ENCODE measurements at places on chromosomes 13 and 19. TPM values are rescaled to one million over a fixed set of nuclear protein-coding genes. Genes with fewer than 3 reads are reported as not detected.

GRCh38 chr13:99778500-99778899 lies 193.1 kb downstream of the ZIC5 start:
- DNase-seq = no peak

DNA sequence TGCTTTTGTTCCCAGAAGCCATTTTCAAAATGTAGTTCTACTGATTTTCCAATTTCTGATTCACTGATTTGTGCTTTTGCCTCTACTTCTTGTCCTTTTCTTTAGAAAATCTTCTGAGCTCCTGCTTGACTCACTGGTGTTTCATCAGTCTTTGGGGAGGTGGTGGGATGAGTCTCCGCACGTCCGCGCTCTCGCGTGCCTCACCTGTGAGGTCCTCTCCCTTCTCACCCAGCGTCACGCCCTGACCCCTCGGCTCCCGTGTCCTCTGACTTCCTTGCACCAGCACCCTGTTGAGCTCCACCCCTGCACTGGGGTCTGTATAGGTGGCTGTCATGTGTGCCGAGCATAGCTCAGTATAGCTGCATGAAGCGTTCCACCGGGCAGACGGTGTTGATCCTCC lies 52.7 kb upstream of the MCF2L start:
- no peak for DNase-seq

DNA sequence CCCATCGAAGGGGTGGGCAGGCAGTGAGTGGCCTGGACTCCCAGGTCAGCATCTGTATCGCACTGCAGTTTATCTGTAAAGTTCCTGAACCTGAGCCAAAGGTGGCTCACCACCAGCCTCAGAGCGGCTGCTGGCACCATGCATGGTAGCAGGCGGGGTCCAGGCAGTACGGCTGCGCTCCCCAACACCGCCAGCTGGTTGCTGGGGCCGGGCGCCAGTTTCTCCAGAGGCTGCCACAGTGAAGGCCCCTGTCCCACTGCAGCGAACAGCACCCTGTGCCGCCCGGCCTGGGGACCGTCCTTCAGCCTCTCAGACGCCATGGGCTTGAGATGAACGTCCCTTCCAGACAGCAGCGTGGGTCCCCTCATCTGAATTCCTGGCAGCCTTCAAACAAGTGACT lies 109.8 kb downstream of the KDM4B start:
- no peak for DNase-seq

GRCh38 chr19:6779206-6779605 lies 6.7 kb downstream of the VAV1 start:
- DNase-seq = no peak

DNA sequence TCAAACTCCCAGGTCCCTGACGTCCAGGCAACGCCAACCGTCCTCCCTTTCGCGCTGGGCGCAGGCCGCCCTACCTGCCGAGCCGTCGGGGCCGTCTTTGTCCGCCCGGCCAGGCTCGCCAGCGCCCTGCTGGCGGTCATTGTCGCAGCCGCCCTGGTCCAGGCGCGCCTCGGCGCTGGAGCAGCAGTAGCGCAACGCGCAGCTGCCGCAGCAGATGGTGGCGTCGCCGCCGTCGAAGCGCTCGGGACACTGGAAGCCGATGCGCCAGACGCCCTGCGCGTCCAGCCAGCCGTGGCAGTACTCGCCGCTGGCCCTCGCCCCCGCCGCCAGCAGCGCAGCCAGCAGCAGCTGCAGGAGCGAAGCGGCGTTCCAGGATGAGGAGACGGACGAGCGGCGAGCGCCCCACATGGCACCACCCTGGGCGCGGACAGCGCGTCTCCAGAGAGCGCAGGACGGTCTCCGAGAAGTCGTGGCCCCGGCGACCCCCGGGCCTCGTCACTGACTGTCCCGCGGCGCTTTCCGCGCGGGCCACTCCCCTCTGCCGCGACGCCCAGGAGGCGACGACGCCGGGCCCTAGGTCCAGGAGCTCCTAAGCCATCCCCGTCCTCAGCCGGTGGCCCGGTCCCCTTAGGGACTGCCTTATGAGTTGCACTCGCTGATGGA lies 1.1 kb downstream of the SHISA2 start:
- DNase-seq = peak; percentile 77

DNA sequence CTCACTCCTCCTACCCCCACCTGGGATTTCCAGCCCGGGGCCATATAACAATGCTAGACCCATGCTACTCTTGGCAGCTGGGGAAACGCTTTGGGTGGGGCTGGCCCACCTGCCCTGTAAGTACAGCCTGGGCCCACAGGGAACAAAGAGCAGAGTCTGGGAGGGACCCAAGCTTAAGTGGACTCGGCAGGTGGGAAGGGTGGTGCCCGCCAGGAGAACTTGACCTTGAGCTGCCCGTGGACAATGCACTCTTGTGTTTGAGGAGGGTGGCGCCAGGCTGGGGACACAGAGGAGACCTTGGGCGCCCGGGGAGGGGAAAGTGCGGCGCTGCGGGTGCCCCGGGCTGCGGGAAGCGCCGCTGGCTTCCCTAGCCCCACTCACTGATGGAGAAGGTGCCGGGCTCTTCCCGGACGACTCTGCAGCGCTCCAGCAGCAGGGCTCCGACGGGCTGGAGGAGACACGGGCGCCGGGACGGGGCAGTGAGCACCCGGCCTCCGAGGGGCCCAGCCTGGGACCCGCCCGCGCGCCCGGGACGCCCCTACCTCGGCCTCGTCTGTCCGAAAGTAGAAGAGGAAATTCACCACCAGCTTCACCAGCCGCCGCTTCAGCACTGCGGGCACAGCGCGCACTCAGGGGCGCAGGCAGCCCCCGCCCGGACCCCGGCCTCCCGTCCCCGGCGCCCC lies 607 bp downstream of the PLEKHJ1 start:
- peak; percentile 37 for DNase-seq

DNA sequence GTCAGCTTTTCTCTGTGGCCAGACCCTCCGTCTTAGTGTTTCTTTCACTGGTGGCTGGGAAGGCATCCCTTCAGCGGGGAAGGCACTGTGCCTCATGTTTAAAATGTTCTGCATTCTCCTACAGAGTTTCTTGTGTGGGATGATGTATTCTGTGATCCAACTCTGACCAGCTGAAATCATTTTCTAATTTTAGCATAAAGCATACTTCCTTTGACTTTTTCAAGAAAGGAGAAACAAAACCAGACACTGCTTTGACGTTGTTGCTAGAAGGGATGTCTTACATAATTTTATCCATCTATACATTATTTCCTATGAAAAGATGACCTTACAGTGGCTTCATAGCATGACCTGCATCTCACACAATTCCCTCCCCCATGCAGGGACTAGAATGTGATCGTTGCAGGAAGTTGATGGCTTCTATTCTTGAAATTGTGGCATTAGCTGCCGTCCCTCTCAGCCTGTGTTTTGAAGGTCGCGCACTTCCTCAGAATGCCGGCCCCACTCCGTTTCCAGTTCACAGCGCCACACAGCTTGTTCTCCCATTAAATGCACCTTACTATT lies 38.6 kb upstream of the TEX29 start:
- DNase-seq = no peak

DNA sequence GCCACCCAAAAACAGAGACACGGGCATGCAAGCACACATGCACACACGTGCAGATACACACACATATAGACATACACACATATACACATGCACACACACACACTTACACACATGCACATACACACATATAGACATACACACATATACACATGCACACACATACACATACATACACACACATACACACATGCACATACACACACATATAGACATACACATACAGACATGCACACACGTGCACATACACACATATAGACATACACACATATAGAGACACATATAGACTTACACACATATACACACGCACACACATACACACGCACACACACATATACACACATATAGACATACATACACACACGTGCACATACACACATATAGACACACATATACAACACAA lies 92.1 kb downstream of the GADD45B start:
- DNase-seq = no peak

DNA sequence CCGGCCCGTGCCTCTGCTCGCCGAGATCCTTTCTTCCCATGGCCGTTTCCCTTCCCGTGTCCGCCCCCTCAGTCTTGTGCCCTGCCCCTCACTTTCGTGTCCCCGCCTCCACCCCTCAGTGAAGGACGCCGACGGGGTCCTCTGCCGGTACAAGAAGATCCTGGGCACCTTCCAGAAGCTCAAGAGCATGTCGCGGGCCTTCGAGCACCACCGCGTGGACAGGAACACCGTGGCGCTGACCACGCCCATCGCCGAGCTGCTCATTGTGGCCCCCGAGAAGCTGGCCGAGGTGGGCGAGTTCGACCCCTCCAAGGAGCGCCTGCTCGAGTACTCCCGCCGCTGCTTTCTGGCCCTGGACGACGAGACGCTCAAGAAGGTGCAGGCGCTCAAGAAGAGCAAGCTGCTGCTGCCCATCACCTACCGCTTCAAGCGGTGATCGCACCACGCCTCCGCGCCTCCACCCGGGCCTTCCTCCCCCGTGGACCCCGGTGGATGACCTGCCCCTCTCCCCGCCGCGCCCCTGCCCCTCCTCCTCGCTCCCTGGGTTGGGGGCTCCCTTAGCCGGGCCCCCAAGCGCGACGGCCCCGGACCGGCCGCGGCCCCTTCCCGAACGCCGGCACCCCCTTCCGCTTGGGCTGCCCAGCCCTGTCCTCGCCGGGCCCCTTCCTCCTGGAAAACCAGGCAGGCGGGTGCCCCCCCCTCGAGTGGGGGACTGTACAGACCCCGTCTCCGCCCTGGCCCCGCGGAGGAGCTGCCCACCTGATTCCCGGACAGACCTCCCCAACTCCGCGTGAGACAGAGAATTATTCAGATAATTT lies 2.3 kb upstream of the U2AF2 start:
- no peak for DNase-seq

DNA sequence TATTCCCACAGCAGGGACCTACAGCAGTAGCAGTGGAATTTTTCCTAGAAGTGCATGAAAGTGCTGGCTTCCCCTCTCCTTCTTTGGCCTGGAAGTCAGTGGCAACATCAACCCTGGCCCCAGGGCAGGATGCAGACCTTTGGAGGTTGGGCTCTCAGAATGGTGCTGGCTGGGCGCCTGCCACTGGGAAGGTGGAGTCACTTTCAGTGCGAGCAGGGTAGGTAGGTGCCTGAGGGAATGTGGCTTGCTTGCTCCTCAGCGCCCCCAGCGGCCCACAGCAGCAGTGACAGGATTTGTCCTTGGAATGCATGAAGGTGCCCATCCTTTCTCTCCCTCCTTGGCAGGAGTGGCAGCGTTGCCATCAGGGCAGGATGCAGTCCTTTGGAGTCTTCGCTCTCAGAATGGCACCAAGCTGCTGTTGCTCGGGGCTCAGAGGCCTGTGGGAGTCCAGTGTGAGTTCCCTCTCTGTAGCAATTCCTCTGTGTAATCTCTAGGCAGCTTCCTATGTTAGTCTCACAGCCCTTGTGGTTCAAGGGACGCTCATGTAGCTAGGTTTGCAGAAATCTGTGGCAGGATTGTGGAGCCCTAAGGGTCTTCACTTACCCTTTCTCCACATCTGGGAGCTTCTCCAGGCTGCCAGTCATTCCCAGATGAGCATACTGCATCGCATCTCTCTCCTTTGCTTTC lies 354.4 kb upstream of the DACH1 start:
- peak; percentile 59 for DNase-seq

DNA sequence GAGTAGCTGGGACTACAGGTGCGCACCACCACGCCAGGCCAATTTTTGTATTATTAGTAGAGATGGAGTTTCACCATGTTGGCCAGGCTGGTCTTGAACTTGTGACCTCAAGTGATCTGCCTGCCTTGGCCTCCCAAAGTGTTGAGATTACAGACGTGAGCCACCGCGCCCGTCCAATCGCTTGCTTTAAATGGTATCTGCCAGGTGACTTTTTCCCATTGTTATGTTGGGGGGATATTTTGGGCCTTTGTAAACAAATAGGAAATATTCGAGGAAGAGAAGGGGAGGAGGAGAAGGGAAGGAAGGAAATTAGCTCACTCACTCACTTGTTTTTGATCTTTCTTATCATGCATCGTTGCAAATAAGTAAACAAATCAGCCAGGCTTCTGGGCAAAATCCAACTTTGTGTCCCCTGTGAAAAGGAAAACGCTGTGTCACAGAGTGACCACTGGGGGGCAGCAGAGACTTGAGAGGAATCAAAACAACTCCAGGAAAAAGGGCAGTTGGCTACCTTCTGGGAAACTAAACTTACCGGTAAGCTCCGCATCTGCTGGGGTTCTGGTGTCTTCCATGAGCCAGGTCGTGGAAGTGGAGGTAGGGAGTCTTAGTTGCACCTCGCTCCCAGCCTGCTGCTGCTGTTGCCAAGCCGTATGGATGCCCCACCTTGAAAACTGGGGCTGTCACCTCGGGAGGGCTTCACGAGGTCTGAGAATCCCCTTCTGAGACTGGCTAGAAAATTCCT lies 9.3 kb upstream of the RANBP3 start:
- peak; percentile 87 for DNase-seq

DNA sequence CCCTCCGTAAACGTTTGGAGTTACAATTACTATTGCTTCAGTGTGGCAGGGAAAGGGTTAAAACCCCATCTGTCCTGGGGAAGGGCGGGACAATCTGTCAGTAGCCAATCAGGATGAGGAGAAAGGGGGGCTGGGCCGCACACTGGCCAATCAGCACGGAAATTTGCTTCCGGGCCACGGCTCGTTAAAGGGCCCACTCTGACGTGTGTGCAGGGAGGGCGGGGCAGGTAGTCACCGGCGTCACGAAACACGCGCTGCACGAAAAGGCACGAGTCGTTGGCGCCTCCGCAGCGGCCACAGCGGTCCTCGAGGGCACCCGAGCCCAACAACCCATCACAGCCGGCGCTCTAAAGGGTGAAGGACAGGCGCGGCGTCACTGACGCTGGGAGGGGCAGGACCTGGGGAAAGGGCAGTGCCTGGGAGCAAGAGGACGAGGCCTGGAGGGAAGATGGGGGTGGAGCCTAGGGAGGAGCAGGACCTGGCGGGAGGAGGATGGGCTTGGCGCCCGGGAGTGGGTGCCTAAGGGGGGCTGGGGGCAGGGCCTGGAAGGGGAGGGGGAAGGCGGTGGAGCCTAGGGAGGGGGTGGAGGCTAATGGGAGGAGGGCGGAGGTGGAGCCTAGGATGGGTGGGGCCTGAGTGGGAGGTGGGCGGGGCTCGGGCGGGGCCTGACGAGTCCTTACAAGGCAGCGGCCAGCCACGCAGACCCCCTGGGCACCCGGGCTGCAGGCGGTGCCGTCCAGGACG lies 4.9 kb downstream of the ADAMTSL5 start:
- DNase-seq = peak; percentile 97

DNA sequence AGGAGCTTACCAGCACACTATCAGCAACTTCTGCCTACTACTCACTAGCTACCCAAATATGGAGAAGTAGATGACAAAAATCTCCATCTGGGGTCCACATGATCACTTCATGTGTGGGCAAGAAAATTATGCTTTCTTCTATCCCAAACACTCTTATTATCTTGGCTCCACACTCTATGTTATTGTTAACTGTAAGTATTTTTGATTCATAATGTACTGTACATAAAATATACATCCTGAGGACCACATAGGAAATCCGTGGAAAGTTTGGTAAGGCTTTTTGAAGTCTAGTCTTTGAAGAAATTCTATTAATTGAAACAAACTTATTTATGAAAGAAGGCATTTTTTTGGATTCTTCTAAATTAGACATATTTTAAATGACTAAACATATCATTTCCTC lies 378.8 kb downstream of the DACH1 start:
- DNase-seq = no peak

ARGLU1 gene
- total RNA-seq = 467 TPM

PPP2R1A gene
- 218 TPM for total RNA-seq

ZNF439 gene
- total RNA-seq = 5.2 TPM

ENOX1 gene
- 0.68 TPM for total RNA-seq

SIGLEC8 gene
- not detected for total RNA-seq

LEUTX gene
- not detected for total RNA-seq

CEACAM4 gene
- total RNA-seq = not detected

ZNF442 gene
- 6.0 TPM for total RNA-seq
